ENCODE measurements at places on chromosomes 12 and 14. TPM values are rescaled to one million over a fixed set of nuclear protein-coding genes. Genes with fewer than 3 reads are reported as not detected.

DNA sequence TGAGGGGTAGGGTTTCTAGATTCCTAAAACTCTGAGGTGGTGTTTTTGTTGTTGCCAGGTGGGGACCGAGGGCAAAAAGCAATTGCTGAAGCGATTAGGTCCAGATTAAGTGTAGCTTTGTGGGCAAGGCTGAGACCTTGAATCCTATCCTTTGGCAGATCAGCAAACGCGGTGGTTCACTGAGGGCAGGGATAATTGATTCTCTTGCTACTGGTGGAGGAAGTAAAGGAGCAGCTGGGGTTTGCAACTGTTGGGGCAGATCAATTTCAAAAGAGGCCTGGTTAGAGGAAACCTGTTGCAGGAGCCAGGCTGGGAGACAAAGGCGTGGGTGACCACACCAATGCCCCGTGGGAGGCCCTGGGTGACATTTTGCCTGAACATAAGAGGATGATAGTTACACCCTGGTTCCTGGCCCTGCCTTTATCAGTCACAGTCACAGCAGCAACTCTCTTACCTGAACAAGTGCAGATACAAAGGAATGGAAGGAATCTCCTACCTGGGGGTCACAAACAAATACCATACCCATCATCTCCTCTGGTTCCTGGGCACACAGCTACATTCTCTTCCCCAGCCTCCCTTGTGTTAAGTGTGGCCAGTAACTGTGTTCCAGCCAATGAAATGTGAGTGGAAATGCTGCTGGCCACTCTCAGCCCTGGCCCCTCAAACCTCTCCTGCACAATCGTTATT is 43.3 kb upstream of the RASSF3 start:
- no peaks in the 10 kb centered on the region for H3K27me3 ChIP-seq
- no peaks in the 10 kb centered on the region for H3K4me1 ChIP-seq
- H3K27ac ChIP-seq: no peak overlapping the region
- DNase-seq: no peak

DNA sequence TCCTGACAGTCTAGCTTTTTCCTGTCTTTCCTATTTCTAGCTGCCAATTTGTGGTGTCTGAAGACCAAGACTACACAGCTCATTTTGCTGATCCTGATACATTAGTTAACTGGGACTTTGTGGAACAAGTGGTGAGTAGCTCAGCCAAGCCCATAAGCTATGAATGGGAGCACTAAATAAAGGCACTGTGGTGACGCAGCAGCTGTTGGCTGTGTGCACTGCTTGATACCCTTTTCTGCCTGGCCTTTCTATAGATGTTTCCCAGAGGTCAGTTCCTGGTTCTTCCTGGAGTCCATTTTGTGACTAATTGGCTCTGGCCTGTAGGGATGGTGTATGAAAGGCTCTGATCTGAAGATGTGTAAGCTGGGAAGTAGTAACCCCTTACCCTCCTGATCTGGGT is 20.5 kb downstream of the RNF10 start:
- no peak overlapping the region for H3K4me3 ChIP-seq
- H3K4me1 ChIP-seq: no peaks in the 10 kb centered on the region
- DNase-seq: no peak
- H3K27me3 ChIP-seq: no peaks in the 10 kb centered on the region
- no peak overlapping the region for H3K27ac ChIP-seq

GRCh38 chr12:125072496-125072895 is 7.3 kb downstream of the AACS start:
- H3K4me1 ChIP-seq: no peaks in the 10 kb centered on the region
- no peak overlapping the region for H3K27ac ChIP-seq
- no peaks in the 10 kb centered on the region for H3K27me3 ChIP-seq
- DNase-seq: no peak
- no peak overlapping the region for H3K4me3 ChIP-seq
- H3K36me3 ChIP-seq: no peaks in the 10 kb centered on the region

DNA sequence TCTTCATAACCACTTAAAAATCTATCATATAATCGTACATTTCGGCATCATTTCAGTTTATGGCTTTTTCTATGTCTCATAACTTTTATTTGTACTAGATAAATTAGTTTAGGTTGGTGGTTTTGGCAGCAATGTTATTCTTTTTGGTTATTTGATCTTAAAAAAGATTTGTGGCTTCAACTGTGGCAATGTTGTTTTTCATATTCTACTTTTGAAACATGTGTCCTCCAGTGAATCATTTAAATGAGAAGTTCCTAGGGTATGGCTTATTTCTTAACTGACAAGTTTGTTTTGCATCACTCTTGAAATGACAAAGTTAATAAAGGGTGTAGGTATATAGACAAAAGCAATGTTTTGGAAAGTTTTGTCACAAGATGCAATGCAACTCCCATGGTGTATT is 11.1 kb upstream of the KITLG start:
- H3K27ac ChIP-seq: no peak overlapping the region
- no peaks in the 10 kb centered on the region for H3K4me1 ChIP-seq
- no peak for DNase-seq

- H3K4me3 ChIP-seq: no peak overlapping the region
- no peak for DNase-seq
- H3K27ac ChIP-seq: no peak overlapping the region
- no peaks in the 10 kb centered on the region for H3K4me1 ChIP-seq
Measured at GRCh38 chr12:13218641-13219040, 22.1 kb downstream of the EMP1 start.

DNA sequence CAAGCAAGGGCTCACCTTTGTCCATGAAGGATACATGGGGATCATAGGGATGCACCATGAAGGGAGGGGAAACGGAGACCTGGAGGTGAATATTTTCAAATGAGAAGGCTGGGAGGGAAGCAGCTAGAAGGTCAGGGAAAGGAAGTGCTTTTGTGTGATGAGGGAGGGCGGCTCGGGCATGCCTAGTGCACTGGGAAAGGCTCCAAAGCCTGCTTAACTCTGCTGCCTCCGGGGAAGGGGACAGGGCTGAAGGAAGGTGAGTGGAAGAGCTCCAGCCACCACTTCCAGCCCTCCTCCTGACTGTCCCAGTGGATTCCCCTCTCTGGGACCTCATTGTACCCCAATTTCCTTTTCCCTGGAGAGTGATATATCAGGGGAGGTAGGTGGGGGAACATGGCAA is 149.4 kb upstream of the PRMT8 start:
- H3K36me3 ChIP-seq: no peaks in the 10 kb centered on the region
- H3K4me1 ChIP-seq: no peaks in the 10 kb centered on the region
- no peak overlapping the region for H3K27ac ChIP-seq
- H3K4me3 ChIP-seq: no peak overlapping the region

DNA sequence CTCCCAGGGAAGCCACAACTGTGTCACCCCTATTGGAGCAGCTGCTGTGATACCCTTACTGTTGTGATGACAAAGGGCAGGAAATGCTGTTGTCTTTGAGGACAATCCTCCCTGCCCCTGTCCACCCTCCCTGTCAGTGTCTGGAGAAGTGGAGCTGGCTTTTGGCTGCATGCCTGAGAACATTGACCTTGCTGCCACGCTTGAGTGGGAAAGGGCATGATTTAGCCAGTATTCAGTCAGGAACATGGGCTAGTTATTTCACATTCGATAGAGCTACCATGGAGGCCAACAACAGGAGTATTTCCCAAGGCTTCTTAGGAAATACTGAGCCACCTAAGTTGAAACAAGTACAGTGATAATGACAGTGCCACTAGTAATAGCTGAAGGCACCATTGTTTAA is 59.4 kb downstream of the MYRFL start:
- no peak for DNase-seq
- no peaks in the 10 kb centered on the region for H3K36me3 ChIP-seq
- no peak overlapping the region for H3K4me3 ChIP-seq
- H3K4me1 ChIP-seq: no peaks in the 10 kb centered on the region
- H3K27ac ChIP-seq: no peak overlapping the region

DNA sequence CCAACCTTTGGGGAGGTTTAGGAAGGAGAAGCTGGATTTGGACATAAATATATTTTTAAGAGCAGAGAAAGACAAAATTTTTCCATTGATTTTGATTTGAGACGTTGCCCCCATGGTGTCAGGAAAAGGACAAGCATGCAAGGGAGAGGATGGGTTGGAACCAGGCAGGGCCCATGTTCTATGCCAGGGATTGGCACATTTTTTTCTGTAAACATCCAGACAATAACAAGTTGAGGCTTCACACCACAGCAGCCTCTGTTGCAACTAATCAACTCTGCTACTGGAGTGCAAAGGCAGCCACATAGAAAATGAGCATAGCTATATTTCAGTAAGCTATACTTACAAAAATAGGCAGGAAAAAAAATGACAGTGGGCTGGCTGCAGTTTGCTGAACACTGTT is 44.7 kb downstream of the NR1H4 start:
- DNase-seq: no peak
- H3K4me3 ChIP-seq: no peak overlapping the region
- H3K36me3 ChIP-seq: no peaks in the 10 kb centered on the region

- no peaks in the 10 kb centered on the region for H3K36me3 ChIP-seq
- no peak for DNase-seq
- H3K27ac ChIP-seq: no peak within 1 kb of the TSS
- H3K4me3 ChIP-seq: peak within 1 kb of the TSS; percentile 73
- H3K27me3 ChIP-seq: peaks cover 4% of the 10 kb centered on the region
- H3K4me1 ChIP-seq: no peaks in the 10 kb centered on the region
Measured at GRCh38 chr14:104723651-104724406, at the start of gene ADSS1. TSS of gene ADSS1 (plus strand) at chr14:104724229. CDS start at chr14:104724271, 42 bp downstream.

DNA sequence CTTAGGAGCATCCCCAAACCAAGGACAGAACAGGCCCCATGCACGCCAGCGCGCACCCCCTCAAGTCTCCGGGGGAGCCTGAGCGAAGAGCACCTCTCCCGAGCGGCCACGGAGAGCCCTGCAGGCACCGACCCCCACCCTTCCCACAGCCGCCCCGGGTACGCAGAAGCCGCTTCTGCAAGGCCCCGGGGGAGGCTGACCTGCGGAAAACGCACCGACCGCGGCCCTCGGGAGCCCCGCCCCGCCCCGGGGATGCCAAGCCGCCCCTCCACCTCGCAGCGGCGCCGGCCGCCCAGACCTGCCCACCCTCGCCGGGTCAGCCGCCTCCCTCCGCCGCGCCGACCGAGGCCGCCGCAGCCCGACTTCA is 385 bp downstream of the CAPRIN2 start:
- peaks cover 6% of the 10 kb centered on the region for H3K4me1 ChIP-seq
- no peaks in the 10 kb centered on the region for H3K36me3 ChIP-seq
- DNase-seq: no peak
- H3K27ac ChIP-seq: 0 out of 2 replicates have a peak overlapping the region, but pooled peaks have one; percentile 50
- H3K4me3 ChIP-seq: peak overlapping the region; percentile 90

DNA sequence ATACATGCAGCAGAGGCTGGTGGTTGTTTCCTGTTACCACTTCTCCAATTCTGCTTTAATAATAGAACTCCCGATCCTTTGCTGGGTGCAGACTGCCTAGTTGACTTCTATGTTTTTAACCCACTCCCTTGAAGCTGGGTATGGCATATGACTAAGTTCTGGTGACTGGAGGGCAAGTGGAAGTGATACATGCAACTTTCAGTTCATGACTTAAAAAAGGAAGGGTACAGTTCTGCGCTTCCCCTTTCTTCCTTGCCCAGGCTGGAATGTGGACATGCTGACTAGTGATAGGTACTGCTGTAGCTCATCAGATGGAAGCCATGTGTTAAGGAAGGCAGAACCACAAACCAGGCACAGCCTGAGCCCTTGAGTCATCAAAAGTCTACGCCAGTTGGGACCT is 2.4 kb upstream of the A2M start:
- no peaks in the 10 kb centered on the region for H3K27me3 ChIP-seq
- no peaks in the 10 kb centered on the region for H3K36me3 ChIP-seq
- H3K4me3 ChIP-seq: no peak overlapping the region
- peak; percentile 49 for DNase-seq
- peaks cover 3% of the 10 kb centered on the region for H3K4me1 ChIP-seq
- H3K27ac ChIP-seq: no peak overlapping the region

GRCh38 chr12:3461391-3461790 is 29.6 kb upstream of the PRMT8 start:
- H3K27me3 ChIP-seq: no peaks in the 10 kb centered on the region
- no peak for DNase-seq
- no peak overlapping the region for H3K4me3 ChIP-seq
- H3K36me3 ChIP-seq: no peaks in the 10 kb centered on the region

- no peaks in the 10 kb centered on the region for H3K4me1 ChIP-seq
- H3K4me3 ChIP-seq: no peak overlapping the region
- DNase-seq: no peak
- no peak overlapping the region for H3K27ac ChIP-seq
- no peaks in the 10 kb centered on the region for H3K27me3 ChIP-seq
Measured at GRCh38 chr14:96318836-96319235, 44.3 kb downstream of the ATG2B start.

DNA sequence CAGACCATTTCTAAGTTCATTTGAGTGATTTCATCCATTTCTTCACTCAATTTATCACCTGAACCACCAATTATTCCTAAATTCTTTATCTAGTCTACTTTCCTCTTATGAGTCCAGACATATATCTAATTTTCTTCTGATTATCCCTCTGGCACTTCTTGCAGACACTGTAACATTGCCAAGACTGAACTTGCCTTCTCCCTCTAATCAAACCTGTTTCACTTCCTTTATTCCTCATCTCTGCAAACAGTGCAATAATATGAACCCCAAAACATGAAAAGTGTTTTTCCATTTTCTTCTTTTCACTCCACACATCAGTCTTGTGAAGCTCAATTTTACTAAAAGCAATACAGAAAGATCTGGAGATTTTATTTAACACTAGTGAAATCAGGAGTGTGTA is 37.8 kb upstream of the PTPRQ start:
- no peak overlapping the region for H3K4me3 ChIP-seq
- no peaks in the 10 kb centered on the region for H3K36me3 ChIP-seq
- H3K4me1 ChIP-seq: no peaks in the 10 kb centered on the region
- H3K27ac ChIP-seq: no peak overlapping the region

DNA sequence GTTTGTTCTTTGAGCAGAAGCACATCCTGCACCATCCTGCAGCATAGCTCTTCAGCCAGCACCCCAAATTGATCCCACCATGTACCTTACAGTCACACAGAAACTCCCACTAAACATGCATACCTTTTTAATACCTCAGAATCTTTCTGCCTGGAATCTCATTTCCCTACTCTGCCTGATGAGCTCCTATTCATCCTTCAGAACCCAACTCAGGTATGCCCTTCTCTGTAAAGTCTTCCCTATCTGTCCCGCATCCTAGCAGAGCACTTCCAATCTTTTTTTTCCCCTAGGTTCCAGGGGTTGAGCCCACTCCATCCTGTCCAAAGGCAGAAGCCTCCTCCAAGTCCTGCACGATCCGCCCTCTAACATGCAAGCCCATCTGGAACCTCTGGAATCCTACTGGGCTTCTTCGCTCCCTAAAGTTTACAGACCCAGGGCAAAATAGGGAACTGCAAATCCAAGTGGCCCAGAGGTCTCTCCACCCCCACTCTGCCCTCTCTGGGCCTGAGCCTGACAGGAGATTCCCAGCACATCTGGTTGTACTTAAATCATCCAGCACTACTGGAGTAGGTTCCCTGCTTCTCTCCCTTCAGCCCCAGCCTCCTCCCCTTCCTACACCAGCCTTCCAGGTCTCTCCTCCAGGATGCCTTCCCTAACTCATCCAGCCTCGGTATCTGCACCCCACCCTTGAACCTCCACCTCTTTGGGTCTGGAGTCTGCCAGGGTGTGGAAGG is 4.1 kb upstream of the FIGNL2 start:
- H3K27ac ChIP-seq: no peak overlapping the region
- H3K36me3 ChIP-seq: no peaks in the 10 kb centered on the region
- no peak for DNase-seq
- H3K4me3 ChIP-seq: no peak overlapping the region
- peaks cover 2% of the 10 kb centered on the region for H3K27me3 ChIP-seq
- no peaks in the 10 kb centered on the region for H3K4me1 ChIP-seq

Gene SEC23A
- total RNA-seq: 34.2 TPM

Gene CYP27B1
- 2.7 TPM for total RNA-seq

Gene MYO1H
- total RNA-seq: not detected

Gene MAP1LC3B2
- not detected for total RNA-seq

Gene SMARCC2
- 67.1 TPM for total RNA-seq

Gene AICDA
- 11.5 TPM for total RNA-seq
